ENCODE measurements at places on chromosomes 12 and 14.

GRCh38 chr14:96573473-96574100, 71.4 kb downstream of the PAPOLA start:
- DNase-seq, result no peak

DNA sequence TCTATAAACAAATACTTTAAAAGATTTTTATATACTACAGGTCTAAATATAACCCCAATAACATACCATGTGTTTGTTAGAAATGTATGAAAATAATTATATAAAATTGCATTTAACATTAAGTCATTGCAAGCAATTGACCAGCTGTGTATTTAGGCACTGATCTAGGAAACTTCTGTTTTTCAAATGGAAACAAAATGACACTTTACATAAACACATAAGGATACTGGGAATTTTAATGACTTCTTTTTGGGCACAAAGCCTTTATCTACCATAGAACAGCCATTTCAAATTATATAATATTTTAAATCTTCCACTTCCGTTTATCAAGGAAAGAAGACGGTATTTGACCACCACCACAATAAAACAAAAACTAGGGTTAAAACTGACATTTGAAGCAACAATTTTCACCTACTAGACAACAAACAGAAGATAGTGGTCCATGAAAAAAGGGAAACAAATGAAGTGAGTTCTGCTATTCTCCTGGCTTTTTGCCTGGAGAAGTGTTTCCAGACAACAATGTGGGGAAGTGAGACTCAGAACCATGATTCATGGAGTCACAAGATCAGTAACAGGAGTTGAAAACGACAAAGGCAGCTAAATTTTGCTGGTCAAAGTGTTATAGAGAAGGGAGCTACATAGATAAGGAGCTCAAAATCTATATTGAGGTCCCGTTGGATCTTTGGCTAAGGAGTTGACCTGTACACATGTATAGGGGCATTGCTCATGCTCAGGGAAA, 475.1 kb downstream of the TRHDE start:
- DNase-seq, result no peak

DNA sequence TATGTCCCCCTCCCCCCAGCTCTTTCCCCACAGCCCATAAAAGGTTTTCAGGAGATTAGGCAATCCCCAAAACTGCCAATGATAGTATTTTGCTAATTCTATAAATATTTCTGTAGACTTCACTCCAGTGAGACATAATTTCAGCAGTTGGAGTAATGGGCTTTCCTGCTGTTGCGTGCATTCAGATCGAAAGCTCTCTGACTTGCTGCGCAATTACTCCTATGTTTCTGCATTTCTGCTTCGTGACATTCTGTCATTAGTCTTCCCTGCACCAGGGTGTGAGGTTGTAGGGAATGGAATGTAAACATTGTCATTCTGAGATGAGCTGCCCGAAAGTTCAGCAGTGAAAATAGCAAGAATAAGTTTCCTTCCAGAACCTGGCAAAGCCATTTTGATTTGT, 58.2 kb downstream of the SAMD4A start:
- DNase-seq, result no peak

DNA sequence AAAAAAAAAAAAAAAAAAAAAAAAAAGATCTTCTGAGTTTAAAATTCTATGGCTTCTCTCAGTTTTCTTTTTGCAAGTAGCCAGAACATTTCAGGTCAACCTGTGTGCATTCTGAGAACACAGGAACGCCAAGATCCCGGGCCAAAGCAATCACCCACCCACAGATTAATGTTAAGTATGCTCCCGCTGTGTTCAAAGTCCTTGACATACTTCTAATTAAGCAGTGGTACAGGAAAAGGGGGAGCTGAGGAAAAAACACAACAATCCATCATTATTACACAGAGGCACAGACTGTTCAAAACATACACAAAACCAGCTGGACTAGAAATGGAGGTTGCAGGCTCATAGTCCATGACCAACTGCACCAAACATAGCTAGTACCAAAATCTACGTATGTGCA, 2.8 kb downstream of the FBXO21 start:
- DNase-seq, result no peak

DNA sequence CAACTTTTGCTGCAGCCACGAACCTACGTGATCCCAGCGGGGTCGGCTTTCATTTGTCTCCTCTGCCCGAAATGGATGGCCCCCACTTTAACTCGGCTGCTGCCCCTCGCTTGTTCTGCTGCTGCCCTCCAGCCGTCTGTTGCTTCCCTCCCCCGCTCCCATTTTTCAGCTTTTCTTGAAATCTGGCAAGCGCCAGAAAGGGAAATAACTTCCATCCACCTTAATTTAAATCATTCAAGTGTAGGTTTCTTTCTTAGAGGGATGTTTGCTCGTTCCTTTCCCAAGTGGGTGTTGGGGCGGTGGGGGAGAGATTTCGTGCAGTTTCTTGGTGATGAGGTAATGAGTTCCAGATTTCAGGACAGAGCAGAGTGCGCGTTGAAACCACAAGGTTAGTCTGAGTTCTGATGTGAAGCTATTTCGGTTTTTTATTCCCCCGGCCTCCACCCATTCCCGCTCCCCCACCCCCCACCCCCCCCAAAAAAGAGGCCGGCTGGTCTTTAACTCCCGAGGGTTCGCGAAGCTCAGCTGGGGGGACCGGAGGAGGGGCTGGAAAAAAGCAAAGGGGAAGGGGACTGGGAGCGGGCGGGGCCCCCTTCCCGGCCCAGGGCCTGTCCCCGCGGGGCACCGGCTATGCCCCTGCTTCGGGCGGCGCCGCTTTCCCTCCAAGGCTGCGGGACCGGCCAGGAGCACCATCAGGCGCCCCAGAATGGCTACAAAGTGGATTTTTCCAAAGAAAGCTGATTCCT, 2.2 kb upstream of the ZFP36L1 start:
- DNase-seq, result peak; percentile 78

DNA sequence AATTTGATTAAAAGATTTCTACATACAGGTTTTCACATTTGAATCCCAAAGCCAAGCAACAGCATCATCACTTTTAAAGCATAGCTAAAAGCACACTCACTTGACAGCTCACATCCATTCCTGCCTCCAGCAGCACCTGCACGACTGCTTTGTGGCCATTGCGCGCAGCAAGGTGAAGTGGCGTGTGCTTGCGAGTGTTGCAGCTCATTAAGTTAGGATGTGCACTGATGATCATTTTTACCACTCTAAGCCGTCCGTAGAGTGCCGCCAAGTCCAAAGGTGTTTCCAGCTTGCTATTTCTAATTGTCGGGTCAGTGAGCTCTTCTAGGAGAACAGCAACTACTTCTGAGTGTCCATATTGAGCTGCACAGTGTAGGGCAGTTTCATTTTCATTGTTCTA, 158.8 kb downstream of the GARIN6 start:
- DNase-seq, result no peak
